Breast epithelium (tissue), 4 donors: ENCODE measurements at places on chromosomes 2 and 18. TPM values are rescaled to one million over a fixed set of nuclear protein-coding genes. Genes with fewer than 3 reads are reported as not detected.
A peak's percentile ranks its signal among the peaks of the same experiment; 100 is the strongest.

GRCh38 chr2:152115952-152116351 lies 17.1 kb upstream of the CACNB4 start:
- DNase-seq: no peak

GRCh38 chr2:201319511-201319910 lies 37.6 kb downstream of the FLACC1 start:
- no peak for DNase-seq

DNA sequence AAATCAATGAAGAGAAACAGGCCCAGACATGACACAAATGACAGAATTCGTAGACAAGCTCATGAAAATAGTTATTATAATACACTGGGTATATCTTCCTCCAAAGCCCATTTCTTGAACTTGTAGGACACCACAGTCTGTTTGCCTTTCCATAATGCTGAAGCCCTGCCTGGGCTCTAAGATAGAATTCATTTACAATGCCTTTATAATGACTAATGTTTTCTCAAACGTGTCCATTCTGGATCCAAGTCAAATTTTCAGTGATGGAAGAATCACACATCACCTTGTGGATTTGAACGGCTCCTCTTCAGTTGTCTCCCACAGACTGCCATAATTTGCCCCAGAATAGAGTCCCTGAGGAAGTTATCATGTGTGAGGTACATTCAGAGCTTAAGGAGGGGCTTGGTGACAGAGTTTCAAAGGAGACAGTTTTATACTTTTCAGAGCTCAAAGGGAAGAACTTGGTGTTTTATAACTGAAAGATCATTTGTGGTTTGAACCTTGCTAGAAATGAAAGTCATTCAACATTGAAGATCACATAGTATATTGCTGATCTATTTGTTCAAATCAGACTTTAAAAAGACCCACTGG lies 38.2 kb downstream of the CASP8 start:
- DNase-seq: no peak

DNA sequence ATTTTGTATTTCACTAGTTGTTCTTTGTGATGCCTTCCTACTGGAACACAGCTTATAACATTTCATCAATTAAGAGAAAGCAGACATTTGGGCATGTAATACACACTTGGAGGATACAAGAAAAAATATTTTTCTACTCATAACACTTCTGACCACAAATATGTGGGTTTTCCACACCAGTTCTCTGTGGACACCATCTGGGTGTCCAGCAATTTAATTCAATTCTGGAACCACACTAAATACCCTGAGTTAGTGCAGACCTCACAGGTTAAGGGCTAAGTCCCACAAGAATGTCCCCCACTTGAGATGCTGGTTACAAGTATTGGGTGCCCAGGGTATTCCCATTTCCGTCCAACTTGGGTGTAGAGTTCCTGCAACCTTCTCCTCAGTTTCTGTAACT lies 91.1 kb upstream of the SKOR2 start:
- no peak for DNase-seq

- DNase-seq: no peak
These were observed 192.4 kb downstream of the RDH14 start for GRCh38 chr2:18368008-18368407.

DNA sequence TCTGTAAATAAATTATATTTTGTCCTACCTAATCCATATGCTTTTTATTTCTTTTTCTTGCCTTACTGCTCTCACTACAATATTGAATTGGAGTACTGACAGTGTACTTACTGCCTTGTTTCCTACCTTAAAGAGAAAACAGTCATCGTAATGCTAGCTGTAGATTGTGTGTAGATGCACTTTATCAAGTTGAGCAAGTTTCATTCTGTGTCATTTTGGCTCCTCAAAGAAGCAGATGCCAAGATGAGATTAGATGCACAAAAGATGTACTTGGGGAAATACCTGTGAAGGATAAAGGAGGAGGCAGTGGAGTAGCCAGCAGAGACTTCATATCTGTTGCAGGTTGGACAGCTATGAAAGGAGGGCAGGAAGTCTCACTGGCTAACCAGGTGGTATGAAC lies 145.5 kb downstream of the FTCDNL1 start:
- DNase-seq: no peak

GRCh38 chr2:224195925-224196571 lies 157.0 kb upstream of the SERPINE2 start:
- DNase-seq: no peak

The RAX gene
- not detected for total RNA-seq

DNA sequence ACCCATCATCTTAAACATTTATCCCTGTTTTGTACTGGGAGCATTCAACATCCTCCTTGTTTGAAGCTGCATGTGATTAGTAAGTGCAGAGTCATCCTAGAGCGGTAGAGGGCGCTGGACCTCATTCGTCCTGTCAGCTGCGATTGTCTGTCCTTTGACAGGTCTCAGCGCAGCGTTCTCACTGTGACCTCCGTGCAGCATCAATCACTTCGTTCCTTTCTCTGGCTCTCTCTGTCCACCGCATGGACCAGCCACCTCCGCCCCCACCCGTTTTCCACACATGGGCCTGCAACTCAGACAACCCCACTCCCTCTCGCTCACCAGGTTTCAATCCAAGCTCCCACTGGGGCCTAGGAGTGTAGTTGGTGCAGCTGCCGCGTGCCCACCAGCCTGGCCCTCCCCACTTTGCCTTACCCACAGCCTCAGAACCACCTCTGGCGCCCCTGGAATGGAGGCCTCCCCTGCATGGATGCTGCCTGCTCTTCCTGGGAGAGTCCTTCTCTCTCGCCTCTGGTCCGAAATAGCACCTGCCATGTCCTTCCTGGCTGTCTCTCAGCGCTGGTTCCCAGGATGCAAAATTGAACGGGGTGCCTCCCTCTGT lies 90.5 kb downstream of the NDUFA10 start:
- DNase-seq: no peak

DNA sequence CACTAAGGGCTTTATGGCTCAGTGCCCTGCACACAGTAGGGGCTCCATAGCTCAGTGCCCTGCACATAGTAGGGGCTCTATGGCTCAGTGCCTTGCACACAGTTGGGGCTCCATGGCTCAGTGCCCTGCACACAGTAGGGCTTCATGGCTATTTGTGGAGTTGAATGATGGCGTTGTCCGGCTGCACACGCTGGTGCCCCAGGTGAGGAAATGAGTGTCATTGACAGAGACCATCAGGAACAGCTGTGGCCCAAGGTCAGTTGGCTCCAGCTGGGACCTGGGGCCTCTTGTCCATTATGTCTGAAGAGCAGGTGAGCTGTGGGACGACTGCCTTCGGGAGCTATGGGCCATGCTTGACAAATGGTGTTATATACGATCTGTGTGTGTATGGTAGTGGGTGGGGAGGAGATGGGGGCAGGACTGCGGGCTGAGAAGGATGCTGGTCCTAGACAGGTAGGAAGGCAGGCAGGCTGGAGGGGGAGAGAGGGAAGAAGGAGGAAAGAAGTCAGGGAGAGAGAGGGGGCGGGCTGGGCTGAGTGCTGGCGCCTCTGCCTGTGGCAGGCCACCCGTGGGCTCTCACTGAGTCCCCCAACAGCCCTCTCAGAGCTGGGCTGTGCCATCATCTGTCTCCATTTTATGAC lies 130.6 kb downstream of the CLIP4 start:
- no peak for DNase-seq

The TEKT4 gene
- not detected for total RNA-seq

DNA sequence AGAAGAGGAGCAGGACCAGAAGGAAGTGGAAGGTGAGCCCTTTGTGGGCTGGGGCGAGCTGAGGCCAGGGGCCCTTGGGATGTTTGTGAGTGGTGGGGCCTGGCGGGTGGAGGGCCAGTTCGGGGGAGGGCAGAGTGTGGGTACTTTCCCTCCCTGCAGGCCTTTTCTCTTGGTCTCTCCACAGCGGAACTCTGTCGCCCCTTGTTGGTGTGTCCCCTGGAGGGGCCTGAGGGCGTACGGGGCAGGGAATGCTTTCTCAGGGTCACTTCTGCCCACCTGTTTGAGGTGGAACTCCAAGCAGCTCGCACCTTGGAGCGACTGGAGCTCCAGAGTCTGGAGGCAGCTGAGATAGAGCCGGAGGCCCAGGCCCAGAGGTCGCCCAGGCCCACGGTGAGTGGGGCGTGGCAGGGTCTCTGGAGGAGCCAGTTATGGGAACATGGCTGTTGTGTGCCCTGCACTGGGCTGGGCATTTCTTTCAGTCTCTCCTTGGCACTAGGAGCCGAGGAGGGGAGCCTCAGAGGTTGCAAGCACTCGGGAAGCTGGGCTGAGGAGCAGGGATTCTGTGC lies 10.8 kb downstream of the STK11IP start:
- DNase-seq: no peak

DNA sequence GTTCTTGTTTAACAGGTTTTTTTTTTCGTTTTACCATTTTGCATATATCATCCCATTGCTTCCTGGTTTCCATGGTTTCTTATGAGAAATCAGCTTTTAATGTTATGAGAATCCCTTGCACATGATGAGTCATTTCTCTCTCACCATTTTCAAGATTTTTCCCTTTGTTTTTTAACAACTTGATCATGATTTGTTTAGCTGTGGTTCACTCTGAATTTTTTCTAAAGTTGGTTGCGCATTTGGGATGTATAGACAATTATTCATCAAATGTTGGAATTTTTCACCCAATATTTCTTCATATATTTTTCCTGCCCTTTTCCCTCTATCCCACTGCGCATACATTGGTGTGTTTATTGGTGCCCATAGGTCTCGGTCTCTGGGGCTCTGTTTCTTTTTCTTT lies 42.4 kb upstream of the BIN1 start:
- DNase-seq: no peak

The SSB gene
- total RNA-seq: 124 TPM

The ASXL3 gene
- 3.4 TPM for total RNA-seq

DNA sequence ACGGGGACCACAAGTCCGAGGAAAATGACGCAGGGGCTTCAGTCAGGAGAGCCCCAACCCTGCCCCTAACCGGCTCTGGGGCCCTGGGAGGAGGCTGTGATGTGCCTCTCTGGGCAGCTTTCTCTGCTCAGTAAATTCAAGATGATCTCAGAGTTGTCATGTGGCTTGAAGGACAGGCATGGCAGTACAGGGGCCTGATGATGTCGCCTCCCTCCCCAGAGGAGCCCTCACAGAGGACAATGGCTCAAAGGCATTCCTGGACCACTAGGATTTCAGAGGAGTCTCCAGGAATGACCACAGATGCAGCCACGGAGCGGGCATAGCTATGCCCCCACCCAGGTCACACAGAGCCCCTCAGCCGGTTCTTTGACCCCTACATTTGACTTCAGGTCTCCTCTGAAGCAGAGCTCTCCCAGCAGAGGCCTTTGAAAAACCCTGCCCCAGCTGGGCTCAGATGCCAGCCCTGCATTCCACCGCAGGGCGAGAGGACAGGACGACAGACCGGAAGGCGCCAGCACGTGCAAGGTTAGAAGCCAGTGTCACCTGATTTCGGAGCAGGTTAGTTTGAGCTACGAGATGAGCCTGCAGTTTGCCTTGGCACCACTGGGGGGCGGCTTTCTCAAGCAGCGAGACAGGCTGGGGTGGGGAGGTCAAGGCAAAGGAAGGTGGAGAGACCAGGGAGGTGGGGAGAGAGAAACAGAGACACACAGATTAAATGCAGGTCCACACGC lies 39.2 kb downstream of the BIN1 start:
- no peak for DNase-seq

The C2orf81 gene
- total RNA-seq: 1.3 TPM

DNA sequence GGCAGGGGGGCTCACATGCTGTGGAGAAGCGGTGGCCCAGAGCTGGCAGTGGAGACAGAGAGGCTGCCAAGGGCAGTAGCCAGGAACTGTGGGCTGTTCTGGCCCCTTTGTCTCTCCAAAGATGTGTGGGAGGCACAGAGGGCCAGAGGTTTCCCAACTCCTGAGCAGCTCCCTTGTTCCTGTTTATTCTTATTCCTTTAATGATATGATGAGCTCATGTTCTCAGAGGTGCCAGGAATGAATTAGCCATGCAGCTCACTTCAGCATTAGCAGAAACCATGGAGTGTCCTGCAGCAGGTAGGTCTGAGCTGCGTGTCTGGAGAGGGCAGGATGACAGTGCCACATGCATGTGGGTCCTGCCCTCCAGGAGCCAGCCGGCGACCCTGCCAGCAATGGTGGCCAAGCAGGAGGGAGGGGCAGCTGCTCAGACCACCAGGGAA lies 77.9 kb upstream of the FZD7 start:
- peak; percentile 45 for DNase-seq

DNA sequence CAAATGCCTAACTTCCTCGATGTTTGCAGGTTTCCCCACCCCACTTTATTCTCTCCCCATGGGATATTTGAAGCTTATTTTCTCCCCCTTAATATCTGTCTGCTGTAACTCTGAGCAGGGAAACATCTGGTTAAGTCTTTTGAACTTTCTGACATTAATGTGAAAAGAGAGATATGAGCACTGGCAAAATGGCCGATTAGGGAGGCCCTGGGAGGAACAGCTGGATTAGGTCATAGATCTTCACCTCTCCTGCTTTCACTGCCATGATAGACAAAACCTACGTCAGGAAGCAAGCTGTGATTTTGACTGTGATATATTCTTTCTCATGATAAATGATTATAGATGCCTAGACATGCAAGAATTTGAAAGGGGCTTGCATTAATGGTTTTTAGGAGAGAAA lies 43.6 kb downstream of the LYPD6B start:
- DNase-seq: no peak

The TBR1 gene
- not detected for total RNA-seq

GRCh38 chr2:40028792-40029488 lies 249.9 kb upstream of the THUMPD2 start:
- no peak for DNase-seq

The FLACC1 gene
- total RNA-seq: 1.2 TPM

The LINC00305 gene
- not detected for total RNA-seq

The LIMS1 gene
- 93.1 TPM for total RNA-seq

GRCh38 chr2:218569038-218569431 lies 396 bp downstream of the CNOT9 start:
- no peak for DNase-seq

The TSGA10 gene
- total RNA-seq: 40.2 TPM

The IL37 gene
- not detected for total RNA-seq

- DNase-seq: no peak
These were observed 27.6 kb downstream of the C2orf76 start for GRCh38 chr2:119338826-119339561.

DNA sequence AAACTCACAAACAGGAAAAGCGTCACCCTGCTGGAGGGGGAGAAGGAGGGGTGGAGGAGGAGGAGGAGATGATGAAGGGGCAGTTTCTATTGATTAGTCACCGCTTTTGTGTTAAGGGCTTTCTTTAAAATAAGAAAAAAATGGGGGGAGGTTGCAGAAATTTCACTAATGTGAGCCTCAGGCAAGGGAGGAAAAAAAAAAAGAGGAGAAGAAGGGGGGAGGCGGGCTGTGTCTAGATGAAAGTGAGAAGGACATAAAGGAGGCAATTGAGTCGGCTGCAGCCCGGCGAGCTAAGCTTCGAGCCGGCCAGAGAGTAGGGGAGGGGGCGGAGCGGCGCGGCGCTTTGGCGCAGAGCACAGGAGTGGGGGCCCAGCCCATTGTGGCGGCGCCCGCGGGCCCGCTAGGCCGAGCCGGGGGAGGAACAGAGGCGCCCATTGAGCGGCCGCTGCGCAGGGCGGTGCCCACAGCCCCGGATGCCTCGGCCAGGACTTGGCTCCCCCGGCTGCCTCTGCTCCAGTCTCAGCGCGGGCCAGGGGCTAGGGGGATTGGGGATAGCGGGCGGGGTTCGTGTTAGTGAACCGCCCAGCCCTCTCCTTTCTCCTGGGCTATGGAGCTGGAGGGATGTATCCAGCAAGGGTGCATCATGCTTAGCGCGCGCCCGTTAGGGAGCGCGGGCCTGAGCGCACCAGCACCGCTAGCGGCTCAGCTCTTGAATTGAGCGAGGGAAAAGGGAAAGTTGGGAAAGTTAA lies 7.9 kb downstream of the PAX3 start:
- no peak for DNase-seq

The C1QL2 gene
- total RNA-seq: 0.66 TPM

GRCh38 chr2:61535449-61535848 lies 2.7 kb downstream of the XPO1 start:
- DNase-seq: no peak

GRCh38 chr2:11746376-11746806 lies at the start of gene LPIN1:
Gene LPIN1 (plus strand): TSS chr2:11746632. CDS start chr2:11765542, 18,910 bp downstream.
- DNase-seq: peak; percentile 88
